ENCODE measurements at places on chromosomes 2 and 18. TPM values are rescaled to one million over a fixed set of nuclear protein-coding genes. Genes with fewer than 3 reads are reported as not detected.

DNA sequence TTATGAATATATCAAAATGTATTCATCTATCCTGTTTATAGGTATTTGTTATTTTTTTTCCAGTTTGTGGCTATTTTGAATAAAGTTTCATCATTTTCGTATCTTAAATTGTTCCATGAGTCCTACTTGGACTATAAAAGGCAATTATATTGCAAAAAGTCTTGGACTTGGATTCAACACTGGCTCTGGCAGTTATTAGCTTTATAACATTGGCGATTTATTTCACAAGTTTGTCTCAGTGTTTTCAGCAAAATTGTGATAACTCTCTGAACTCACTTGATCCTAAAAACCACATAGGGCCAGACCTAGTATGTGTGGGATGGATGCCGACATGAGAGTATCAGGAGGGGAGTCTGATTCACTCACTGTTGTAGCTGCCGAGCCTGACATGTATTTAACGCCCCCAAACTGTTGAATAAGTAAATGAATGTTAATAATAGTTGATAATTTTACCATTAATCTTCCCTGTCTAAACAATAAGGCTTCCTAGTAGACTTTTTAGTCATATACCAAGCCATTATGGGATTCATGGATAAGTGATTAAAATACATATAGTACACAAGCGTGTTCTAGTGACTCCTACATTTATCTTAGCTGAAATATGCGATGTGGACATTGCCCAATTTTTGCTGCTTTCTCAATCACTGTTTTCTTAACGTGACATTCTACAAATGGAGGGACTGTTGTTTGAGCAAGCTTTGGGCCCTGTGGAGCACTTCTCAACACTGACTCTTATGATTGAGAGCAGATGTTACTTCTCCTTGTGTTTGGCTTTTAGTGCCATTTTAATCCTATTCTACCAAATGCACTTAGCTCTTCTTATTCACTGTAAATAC lies 907.6 kb downstream of the EPHA4 start:
- no peak for DNase-seq
- H3K4me1 ChIP-seq, result no peaks in the 10 kb centered on the region
- no peak overlapping the region for H3K4me3 ChIP-seq
- H3K27me3 ChIP-seq, result no peaks in the 10 kb centered on the region
- no peak overlapping the region for H3K27ac ChIP-seq
- no peaks in the 10 kb centered on the region for H3K36me3 ChIP-seq

GRCh38 chr2:210429403-210430137 lies 47.0 kb downstream of the LANCL1 start:
- no peak overlapping the region for H3K4me3 ChIP-seq
- peaks cover 12% of the 10 kb centered on the region for H3K36me3 ChIP-seq
- no peaks in the 10 kb centered on the region for H3K4me1 ChIP-seq
- no peaks in the 10 kb centered on the region for H3K27me3 ChIP-seq
- no peak overlapping the region for H3K27ac ChIP-seq

The BOLL gene
- total RNA-seq, result not detected

The POTEJ gene
- 0.21 TPM for total RNA-seq
